ENCODE measurements at places on chromosomes 2 and 18.
A peak's percentile ranks its signal among the peaks of the same experiment; 100 is the strongest.

- H3K4me3 ChIP-seq = no peak overlapping the region
- H3K27ac ChIP-seq = no peak overlapping the region
- DNase-seq = no peak
- H3K4me1 ChIP-seq = no peaks in the 10 kb centered on the region
- no peaks in the 10 kb centered on the region for H3K27me3 ChIP-seq
These were observed 233.6 kb upstream of the RASGRP3 start for GRCh38 chr2:33242845-33243244.

GRCh38 chr2:47541848-47542450 is 139.0 kb downstream of the MSH2 start:
- no peaks in the 10 kb centered on the region for H3K36me3 ChIP-seq
- H3K4me3 ChIP-seq = no peak overlapping the region
- H3K27ac ChIP-seq = no peak overlapping the region
- peaks cover 39% of the 10 kb centered on the region for H3K27me3 ChIP-seq
- no peaks in the 10 kb centered on the region for H3K4me1 ChIP-seq
- DNase-seq = no peak

- H3K4me1 ChIP-seq = no peaks in the 10 kb centered on the region
- DNase-seq = no peak
- H3K36me3 ChIP-seq = peaks cover 56% of the 10 kb centered on the region
- no peak overlapping the region for H3K27ac ChIP-seq
- no peaks in the 10 kb centered on the region for H3K27me3 ChIP-seq
These were observed 68.7 kb downstream of the DNAJC10 start for GRCh38 chr2:182784777-182785176.

DNA sequence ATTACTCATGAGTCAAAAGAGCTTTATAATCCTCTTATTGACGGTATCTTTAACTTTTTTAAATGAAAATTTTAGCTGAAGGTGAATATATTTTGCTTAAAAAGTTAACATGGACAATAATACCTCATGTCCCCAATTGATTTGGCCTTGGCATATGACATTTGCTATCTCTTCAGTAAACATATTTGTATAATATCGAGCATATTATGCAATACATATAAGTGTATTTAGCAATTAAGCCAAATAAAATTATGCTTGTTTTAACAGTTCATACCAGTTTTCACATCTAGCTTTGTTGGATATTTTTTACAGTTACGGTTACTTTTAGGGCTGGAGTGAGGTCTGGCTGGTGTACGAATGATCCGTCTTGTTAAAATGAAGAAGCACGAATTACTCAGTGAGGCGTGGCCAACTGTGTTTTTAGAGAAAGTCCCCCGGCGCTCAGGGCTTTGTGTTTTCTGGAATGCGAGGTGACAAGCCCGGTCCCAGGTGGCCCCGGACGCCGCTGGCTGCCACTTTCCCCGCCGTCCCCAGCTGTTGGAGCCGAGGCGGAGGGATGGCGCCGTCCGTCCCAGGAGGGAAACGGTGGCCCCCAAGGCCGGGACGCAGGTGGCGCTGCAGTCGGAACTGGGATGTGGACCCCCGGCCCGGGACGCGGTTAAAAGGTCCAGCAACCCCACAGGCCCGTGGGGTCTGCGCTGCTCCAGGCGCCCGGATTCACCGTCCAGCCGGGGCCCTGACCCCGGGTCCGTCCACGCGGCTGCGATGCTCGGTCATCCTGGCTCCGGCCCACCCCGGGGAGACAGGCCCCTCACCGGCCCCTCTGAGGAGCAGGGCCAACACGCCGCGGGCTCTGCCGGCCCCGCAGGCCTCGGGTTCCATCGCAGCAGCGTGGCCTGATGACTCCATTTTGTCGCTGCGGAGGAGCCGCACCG is 41.3 kb downstream of the TMEM18 start:
- H3K27me3 ChIP-seq = no peaks in the 10 kb centered on the region
- H3K4me1 ChIP-seq = peaks cover 25% of the 10 kb centered on the region
- DNase-seq = no peak

DNA sequence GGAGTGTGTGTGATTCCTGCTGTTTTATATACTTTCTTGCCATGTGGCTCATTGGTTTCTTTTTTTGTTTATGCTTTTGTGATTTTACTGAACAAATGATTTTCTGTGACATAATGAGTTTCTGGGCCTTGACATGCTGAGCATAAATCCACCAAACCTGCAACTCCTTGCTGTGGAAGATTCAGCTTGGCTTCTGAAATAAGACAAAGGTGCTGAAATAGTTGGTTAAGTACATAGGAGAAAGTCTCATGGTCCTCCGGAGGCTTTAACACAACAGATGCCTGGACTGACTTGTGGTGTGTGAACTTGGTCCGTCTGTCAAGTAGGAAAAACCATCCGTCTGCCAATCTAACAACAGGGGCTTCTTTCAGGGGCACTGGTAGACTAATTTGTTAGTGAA is 315.3 kb upstream of the CXCR4 start:
- no peak for DNase-seq
- peaks cover 11% of the 10 kb centered on the region for H3K27me3 ChIP-seq
- H3K36me3 ChIP-seq = no peaks in the 10 kb centered on the region
- H3K4me1 ChIP-seq = no peaks in the 10 kb centered on the region
- H3K27ac ChIP-seq = no peak overlapping the region
- no peak overlapping the region for H3K4me3 ChIP-seq

DNA sequence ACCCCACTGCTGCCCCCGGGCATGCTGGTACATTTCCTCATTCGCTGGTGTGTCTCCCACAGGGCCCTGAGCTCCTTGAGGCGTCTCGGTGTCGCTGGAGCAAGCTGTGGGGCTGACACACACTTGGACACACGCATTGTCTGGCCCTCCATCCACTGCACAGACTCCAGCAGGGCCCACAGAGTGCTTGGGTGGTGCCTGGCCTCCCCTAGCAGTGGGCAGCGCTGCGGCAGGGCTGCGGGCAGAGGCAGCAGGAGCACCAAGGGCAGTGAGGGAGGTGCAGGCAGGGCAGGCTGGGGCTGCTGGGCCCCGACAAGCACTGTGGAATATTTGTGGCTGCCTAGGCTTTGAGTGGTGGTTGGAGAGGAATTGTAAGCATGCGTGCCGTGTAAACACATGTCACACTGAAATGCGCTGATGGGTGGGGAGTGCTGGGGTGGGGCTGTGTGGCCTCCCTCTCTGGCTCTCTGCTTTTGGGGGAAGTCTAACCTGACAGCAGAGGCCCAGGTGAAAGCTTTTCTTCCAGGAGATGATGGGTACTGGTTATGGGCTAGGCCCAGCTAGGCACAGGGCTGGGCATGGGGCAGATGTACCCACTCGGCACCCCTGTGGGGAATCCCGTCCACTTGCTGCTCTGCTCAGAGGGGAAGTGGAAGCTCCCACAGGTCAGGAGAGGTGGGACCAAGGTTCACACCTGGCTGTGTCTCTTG is 55.5 kb upstream of the HS6ST1 start:
- no peaks in the 10 kb centered on the region for H3K4me1 ChIP-seq
- DNase-seq = no peak
- H3K27me3 ChIP-seq = peaks cover 8% of the 10 kb centered on the region

GRCh38 chr2:134296301-134296700 is 42.4 kb downstream of the MGAT5 start:
- no peaks in the 10 kb centered on the region for H3K36me3 ChIP-seq
- peaks cover 25% of the 10 kb centered on the region for H3K4me1 ChIP-seq
- no peak overlapping the region for H3K4me3 ChIP-seq
- no peak overlapping the region for H3K27ac ChIP-seq

DNA sequence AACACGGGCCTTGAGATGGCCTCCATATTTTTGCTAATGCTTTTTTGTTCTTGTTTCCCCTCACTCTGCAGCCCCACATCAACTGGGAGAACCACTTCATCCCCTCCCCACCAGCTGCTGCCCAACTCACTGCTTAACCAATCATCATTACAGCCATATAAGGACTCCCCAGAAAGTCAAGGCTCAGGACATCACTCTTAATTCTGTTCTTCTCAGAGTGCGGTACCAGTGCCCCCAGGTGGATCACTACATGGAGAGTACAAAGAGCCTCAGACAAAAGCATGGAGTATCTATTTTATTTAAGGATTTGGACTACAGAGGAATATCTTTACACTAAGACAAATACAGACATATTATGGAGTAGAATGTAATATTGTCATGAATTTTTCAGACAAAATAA is 340.6 kb downstream of the PAX3 start:
- DNase-seq = no peak
- H3K27ac ChIP-seq = no peak overlapping the region
- no peaks in the 10 kb centered on the region for H3K4me1 ChIP-seq
- no peak overlapping the region for H3K4me3 ChIP-seq
- H3K36me3 ChIP-seq = no peaks in the 10 kb centered on the region

DNA sequence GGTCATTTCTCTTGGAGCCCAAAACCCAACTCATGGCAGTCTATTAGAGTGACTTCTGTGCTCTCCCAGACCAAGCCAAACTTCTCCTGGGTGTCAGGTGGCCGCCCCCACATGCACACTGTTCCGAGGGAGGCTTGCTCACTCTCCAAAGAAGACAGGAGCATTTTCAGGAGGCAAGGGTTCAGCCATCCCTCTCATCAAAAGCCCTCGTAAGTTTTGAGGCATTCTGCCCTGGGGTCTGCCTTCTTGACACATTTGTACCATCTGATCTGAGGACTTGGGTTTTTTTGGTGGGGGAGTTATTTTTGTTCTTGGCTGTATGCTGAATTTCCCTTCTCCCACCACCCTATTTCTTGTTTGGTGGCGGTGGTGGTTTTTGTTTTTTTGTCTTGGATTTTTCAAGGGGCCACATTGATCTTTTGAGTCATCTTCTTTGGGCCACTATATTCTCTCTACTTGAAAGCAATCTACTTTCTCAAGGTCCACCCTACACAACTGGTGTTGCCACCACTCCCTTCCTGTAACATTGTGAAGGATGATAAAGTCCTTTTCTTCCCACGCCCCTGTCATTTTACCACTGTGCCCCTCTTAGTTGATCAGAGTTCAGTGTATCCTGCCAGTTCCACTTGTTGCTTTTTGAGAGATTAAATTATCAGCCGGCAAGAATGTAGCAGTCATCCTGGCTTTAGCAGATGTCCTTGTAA is 255.8 kb downstream of the CYP26B1 start:
- H3K27me3 ChIP-seq = peaks cover 86% of the 10 kb centered on the region
- H3K27ac ChIP-seq = no peak overlapping the region
- no peak for DNase-seq

- H3K27ac ChIP-seq = no peak overlapping the region
- no peak for DNase-seq
- H3K4me1 ChIP-seq = no peaks in the 10 kb centered on the region
- H3K27me3 ChIP-seq = no peaks in the 10 kb centered on the region
- no peaks in the 10 kb centered on the region for H3K36me3 ChIP-seq
These were observed 424.4 kb upstream of the RGPD4 start for GRCh38 chr2:107402330-107402729.

- H3K27me3 ChIP-seq = no peaks in the 10 kb centered on the region
- H3K4me1 ChIP-seq = peaks cover 23% of the 10 kb centered on the region
- peaks cover 42% of the 10 kb centered on the region for H3K36me3 ChIP-seq
- peak overlapping the region; percentile 89 for H3K27ac ChIP-seq
- DNase-seq = peak; percentile 35
- H3K4me3 ChIP-seq = peak overlapping the region; percentile 92
These were observed 1.0 kb downstream of the PLEKHB2 start for GRCh38 chr2:131105950-131106801.
